ENCODE measurements at places on chromosomes 12 and 14.

DNA sequence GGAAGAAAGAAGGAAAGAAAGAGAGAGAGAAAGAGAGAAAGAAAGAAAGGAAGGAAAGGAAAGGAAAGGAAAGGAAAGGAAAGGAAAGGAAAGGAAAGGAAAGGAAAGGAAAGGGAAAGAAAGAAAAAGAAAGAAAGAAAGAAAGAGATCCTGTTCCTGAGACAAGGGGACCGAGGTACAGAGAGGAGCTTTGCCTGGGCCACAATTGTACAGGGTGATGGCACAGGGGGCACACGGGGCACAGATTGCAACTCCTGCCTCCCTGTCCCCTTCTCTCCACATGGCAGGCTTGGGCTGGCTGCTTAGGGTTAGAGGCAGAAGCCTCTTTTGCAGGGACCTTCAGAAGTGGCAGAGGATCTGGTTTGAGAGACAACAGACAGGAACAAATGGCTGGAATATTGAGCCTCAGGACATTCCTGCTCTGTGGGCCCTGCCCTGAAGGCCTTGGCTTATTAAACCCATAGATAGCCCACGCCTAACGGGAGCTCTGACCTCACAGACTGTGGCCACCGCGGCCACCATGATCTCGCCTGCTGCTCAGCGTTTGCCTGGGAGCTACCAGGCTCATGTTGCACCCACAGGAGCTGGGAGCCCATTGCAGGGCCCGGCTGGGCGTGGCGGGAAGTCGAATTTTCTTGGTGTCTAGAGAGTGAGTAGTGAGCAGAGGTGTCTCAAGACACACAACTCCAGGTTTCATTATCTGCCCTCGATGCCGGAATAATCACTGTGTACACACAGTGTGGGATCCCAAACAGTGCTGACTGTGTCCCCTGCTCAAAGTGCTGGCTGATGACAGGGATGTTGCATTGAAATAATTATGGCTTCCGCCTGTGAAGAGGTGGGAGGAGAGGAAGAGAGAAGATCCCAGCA, 147.9 kb upstream of the NCOR2 start:
- no peak for DNase-seq

DNA sequence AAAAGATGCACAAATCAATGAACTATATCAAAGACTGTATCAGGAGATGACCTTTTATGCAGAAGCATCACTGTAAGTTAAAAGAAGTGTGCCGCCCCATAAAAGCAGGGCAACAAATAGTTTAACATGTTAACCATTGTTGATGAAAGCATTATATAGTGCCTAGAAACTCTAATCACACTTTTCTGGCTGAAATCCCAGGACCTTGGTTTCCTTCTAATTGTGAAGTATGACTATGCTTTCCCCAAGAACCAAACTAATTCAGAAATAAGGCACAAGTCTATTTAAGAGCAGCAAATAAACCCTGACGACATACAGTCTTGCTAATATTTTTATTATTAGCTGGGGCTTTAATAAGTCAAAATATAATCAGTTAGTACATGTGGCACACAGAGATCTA, 21.7 kb downstream of the RACGAP1 start:
- DNase-seq: no peak

- DNase-seq: no peak
These were observed 75.5 kb upstream of the DCD start for GRCh38 chr12:54723379-54724256.

DNA sequence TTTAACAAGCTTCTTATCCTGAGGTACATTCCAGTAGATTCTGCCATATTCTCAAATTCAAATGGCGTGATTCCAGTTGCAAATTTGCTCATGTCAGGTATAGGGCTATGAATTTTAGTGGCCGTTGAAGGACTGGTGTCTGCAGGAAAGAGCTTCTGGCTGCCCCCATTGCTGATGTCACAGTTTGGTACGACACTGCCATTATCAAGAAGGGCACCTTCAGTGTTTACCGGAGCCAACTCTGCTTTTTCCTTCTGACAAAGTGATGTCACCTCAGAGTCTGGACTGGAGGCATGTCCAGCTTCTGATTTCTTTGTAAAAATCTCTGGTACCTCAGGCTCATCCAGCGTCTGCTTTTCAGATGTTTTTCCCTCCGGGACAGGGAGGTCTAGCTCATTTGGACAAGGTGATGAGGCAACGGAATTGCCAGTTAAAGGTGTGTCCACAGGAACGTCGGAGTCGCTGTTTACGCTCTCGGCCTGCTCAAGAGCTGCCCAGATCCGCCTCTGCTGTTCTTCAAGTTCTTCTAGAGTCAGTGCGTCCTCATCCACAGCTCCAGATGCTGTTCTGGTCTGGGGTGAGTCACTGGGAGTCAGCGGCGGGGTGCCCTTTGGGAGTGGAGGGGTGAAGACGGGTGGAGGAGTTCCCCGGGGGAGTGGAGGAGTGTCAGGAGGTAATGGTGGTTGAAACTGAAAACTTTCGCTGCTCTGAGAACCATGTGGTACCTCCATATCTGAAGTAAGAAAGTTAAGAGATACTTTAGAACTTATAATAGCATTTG, 27.0 kb downstream of the ZCCHC8 start:
- DNase-seq: no peak
